ENCODE measurements at places on chromosomes 4 and X. TPM values are rescaled to one million over a fixed set of nuclear protein-coding genes. Genes with fewer than 3 reads are reported as not detected.

- H3K27me3 ChIP-seq, result no peaks in the 10 kb centered on the region
- no peaks in the 10 kb centered on the region for H3K36me3 ChIP-seq
- no peak for DNase-seq
- no peaks in the 10 kb centered on the region for H3K4me1 ChIP-seq
Observed at GRCh38 chr4:185666156-185666555, 130.8 kb upstream of the PDLIM3 start.

DNA sequence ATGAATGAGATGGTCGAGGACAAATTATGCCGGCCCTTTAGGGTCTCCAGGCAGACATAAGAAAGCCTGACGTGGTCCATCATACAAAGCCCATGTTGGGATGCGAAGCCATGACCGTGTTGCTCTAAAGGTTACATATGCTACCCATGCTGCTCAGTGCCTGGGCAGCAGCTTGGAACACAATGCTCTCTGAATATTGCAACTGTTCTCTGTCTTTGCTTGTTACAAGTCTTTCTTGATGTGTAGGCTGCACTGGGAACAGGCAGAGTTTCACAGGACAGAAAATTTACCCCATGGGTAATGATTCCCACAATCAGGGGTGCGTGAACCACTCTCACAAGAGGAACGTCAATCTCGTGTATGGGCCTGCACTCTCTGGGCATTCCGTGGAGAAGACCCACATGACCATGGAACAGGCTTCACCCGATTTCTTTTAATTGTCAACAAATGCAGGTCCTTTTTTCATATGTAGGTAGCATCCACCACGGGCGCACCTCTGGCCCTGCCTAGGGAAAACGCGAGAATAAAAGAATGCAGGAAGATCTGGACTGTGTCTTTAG lies 66.3 kb downstream of the NBDY start:
- no peaks in the 10 kb centered on the region for H3K36me3 ChIP-seq
- no peak overlapping the region for H3K27ac ChIP-seq
- no peak for DNase-seq
- H3K4me3 ChIP-seq, result no peak overlapping the region
- H3K4me1 ChIP-seq, result peaks cover 35% of the 10 kb centered on the region

DNA sequence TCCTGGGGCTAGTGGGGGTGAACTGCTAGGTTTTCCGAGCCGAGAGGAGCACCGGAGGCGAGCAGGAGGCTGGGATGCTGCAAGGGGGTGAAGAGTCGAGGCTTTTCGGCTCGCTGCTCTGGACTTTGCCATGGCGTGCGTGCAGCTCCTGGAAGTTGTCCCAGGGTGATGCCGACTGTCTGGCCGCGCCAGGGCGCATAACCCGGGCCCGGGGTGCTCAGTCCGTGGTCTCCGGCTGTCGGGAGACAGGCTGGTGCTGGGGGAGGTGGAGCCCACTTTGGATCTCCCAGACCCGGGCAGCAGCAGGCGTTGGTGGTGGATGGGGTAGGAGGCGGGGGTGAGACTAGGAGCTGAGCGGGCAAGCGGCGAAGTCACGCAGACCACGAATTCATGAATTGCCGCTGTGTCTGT lies 793 bp downstream of the GRIA3 start:
- H3K4me1 ChIP-seq, result no peaks in the 10 kb centered on the region
- no peak for DNase-seq
- no peak overlapping the region for H3K27ac ChIP-seq
- no peaks in the 10 kb centered on the region for H3K36me3 ChIP-seq

Gene TEC
- 0.45 TPM for total RNA-seq

DNA sequence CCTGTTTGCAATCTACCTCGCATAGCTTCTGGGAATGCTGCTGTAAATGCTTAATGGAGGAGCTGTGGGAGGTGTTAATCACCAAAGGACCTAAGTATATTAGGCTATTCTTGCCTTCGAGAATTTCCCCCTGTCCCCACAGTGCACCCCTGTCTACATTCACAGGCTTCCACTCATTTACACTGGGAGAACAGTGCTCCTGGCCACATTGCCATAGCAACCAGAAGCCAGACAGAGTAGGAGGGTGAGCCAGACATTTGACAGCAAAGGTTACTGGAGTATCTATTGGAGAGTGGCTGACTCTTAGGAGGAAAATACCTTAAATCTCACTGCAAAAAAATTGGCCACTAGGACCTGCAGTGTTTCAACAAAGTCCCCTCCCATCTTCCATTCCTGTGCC lies 185.9 kb upstream of the PBDC1 start:
- H3K27ac ChIP-seq, result no peak overlapping the region
- H3K4me1 ChIP-seq, result no peaks in the 10 kb centered on the region
- no peaks in the 10 kb centered on the region for H3K27me3 ChIP-seq

GRCh38 chr4:78031417-78031950 lies 25.6 kb upstream of the FRAS1 start:
- no peak overlapping the region for H3K4me3 ChIP-seq
- H3K4me1 ChIP-seq, result no peaks in the 10 kb centered on the region
- H3K27me3 ChIP-seq, result no peaks in the 10 kb centered on the region

- DNase-seq, result no peak
- no peak overlapping the region for H3K27ac ChIP-seq
- no peaks in the 10 kb centered on the region for H3K4me1 ChIP-seq
- H3K36me3 ChIP-seq, result no peaks in the 10 kb centered on the region
Observed at GRCh38 chr4:145279122-145279960, 99.0 kb upstream of the OTUD4 start.

Gene PARM1
- total RNA-seq, result 37.6 TPM

GRCh38 chr4:71277353-71277752 lies 61.5 kb upstream of the SLC4A4 start:
- no peak overlapping the region for H3K27ac ChIP-seq
- DNase-seq, result no peak
- H3K36me3 ChIP-seq, result no peaks in the 10 kb centered on the region
- no peaks in the 10 kb centered on the region for H3K4me1 ChIP-seq
- no peaks in the 10 kb centered on the region for H3K27me3 ChIP-seq

DNA sequence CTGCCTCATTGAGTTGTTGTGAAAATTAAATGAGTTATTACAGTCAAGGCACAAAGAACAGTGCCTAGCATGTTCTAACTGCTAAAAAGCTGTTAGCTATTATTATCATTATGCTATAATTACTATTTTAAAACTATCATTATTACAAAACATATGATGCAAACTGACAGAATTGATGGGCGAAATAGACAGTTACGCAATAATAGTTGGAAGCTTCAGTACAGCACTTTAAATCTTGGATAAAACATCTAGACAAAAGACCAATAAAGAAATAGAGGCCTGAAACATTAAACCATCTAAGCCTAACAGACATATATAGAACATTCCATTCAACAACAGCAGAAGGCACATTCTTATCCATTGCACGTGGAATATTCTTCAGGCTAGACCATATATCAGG lies 73.0 kb downstream of the TAB3 start:
- no peak overlapping the region for H3K27ac ChIP-seq
- H3K27me3 ChIP-seq, result no peaks in the 10 kb centered on the region
- no peaks in the 10 kb centered on the region for H3K36me3 ChIP-seq
- H3K4me3 ChIP-seq, result no peak overlapping the region
- peaks cover 19% of the 10 kb centered on the region for H3K4me1 ChIP-seq

GRCh38 chr4:94410678-94411206 lies 41.0 kb upstream of the PDLIM5 start:
- no peaks in the 10 kb centered on the region for H3K4me1 ChIP-seq
- no peaks in the 10 kb centered on the region for H3K27me3 ChIP-seq
- no peak overlapping the region for H3K4me3 ChIP-seq
- H3K36me3 ChIP-seq, result no peaks in the 10 kb centered on the region

DNA sequence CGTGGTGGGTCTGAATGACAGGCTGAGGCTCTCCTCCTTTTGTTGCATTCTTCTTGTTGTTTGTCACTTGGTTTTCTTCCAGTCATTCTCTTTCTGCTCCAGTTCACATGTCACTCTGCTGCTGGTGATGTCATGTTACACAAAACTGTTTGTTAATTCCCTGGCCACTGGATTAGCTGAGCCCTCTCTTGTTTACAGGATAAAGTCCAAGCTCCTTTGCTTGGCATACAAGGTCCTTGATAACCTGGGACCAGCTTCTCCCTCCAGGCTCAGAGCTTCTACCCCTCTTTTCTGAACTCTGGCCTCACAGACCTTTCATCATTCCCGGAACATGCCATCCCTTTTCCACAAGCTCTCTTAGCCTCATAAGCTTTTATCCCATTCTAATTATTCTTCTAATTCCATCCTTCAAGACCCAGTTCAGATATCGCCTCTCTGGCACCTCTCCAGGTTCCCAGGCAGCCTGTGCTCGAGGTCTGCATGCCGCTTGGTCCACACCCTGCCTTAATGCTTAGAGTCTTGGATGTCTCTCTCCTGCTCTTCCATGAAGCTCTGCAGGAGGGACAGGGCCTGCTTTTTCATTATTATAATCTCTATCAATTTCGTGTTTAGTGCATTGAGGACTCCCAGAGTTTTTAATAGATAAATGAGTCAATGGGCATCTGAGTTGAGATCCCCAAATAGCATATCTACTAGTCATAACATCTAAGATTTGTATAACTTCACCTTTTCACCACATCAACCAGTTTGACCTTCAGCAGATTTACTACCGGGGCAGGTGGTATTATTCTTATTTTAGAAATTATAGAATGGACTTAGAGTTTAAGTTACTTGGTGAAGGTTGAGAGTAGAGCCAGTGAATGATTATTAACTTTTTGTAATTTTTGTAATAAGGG lies 98.7 kb downstream of the TMEM131L start:
- no peak overlapping the region for H3K27ac ChIP-seq
- DNase-seq, result no peak
- peaks cover 16% of the 10 kb centered on the region for H3K4me1 ChIP-seq

Gene GATB
- 39.4 TPM for total RNA-seq

DNA sequence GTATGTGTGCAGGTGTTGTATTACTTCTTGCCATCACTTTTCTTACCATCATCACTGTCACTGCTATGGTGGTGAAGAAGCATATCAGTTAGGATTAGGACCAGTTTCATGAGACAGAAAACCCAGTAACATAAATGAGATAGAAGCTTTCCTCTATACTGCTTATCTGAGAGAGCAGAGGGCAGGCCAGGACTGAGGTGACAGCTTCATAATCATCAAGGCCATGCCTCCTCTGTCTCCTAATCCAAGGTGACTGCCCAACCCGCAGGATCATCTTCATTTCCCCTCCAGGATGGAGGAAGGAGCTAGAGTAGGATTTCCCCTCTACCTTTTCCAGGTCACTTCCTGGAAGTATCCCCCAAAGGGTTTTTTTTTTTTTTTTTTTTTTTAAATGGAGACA lies 35.4 kb downstream of the TMEM131L start:
- no peak for DNase-seq
- H3K27ac ChIP-seq, result no peak overlapping the region
- no peaks in the 10 kb centered on the region for H3K27me3 ChIP-seq
- no peak overlapping the region for H3K4me3 ChIP-seq

DNA sequence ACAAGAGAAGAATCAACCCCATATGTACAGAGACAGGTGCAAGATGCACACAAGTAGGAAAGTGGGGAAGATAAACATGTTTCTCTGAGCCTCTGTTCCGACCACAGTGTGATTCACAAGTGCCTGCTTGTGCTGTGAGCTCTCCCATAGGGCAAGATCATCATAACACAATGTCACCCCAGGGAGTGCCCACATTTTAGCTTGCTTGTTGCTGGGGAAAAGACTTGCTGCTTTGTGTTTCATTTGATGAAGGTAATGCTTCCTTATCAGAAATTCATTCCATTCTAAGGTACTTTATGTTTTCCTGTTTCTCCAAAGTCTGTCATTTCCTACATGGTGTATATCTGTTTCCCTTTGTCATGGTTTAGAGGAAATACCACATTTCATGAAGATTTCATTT lies 304.5 kb upstream of the DIPK2B start:
- no peaks in the 10 kb centered on the region for H3K4me1 ChIP-seq
- H3K36me3 ChIP-seq, result no peaks in the 10 kb centered on the region
- no peaks in the 10 kb centered on the region for H3K27me3 ChIP-seq
- H3K27ac ChIP-seq, result no peak overlapping the region
- no peak for DNase-seq

GRCh38 chr4:185597532-185598188 lies 62.4 kb upstream of the PDLIM3 start:
- no peaks in the 10 kb centered on the region for H3K36me3 ChIP-seq
- H3K4me1 ChIP-seq, result peaks cover 3% of the 10 kb centered on the region
- no peak overlapping the region for H3K27ac ChIP-seq

Gene FAM114A1
- 1.6 TPM for total RNA-seq

Gene PFKFB1
- 0.25 TPM for total RNA-seq

DNA sequence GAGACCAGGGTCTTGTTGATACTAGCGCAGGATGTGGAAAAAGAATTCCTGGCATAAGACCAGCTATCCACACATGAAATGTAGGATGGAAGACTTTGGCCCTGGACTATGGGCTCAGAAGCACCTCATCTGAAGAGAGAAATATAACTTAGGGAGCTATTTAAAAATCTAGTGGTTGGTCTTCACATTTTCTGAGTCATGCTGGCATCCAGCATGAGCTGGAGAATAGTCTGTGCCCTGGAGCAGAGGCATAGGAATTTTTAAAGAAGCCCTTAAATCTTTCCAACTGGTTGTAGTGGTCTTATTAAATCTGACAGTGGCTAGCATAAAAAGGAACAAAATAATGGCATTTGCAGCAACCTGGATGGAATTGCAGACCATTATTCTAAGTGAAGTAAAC lies 86.3 kb downstream of the SMARCA5 start:
- DNase-seq, result no peak
- H3K27me3 ChIP-seq, result no peaks in the 10 kb centered on the region
- no peaks in the 10 kb centered on the region for H3K36me3 ChIP-seq
- H3K4me1 ChIP-seq, result no peaks in the 10 kb centered on the region

- H3K27me3 ChIP-seq, result no peaks in the 10 kb centered on the region
- DNase-seq, result no peak
- no peak overlapping the region for H3K27ac ChIP-seq
- H3K4me1 ChIP-seq, result no peaks in the 10 kb centered on the region
- no peaks in the 10 kb centered on the region for H3K36me3 ChIP-seq
Observed at GRCh38 chrX:133555782-133556458, 140.6 kb upstream of the GPC4 start.

GRCh38 chr4:94689155-94689860 lies 68.4 kb upstream of the BMPR1B start:
- H3K4me1 ChIP-seq, result no peaks in the 10 kb centered on the region
- no peak overlapping the region for H3K27ac ChIP-seq
- no peaks in the 10 kb centered on the region for H3K27me3 ChIP-seq
- H3K36me3 ChIP-seq, result no peaks in the 10 kb centered on the region
- no peak overlapping the region for H3K4me3 ChIP-seq

Gene CNGA2
- total RNA-seq, result not detected

Gene APELA
- not detected for total RNA-seq

DNA sequence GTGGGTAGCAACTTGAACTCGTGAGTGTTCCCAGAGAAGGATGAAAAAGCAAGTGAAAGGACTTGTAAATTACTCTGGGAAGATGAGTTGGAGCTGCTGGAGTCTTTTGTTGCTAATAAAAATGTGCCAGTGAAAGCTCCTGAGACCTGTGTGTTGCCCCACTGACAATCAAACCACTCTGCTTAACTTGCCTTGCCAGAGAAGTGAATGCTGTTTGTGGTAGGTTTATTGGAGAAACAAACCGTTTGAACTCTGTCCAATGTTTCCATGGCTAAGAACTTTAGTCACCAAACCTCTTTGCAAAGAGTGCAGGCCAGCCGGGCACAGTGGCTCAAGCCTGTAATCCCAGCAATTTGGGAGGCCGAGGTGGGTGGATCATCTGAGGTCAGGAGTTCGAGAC lies 586.9 kb downstream of the PCDH7 start:
- no peaks in the 10 kb centered on the region for H3K27me3 ChIP-seq
- H3K4me3 ChIP-seq, result no peak overlapping the region
- no peaks in the 10 kb centered on the region for H3K4me1 ChIP-seq
- DNase-seq, result no peak

Measured in Karpas-422 (cell line).